HT-29 (cell line): ENCODE measurements at places on chromosomes 1 and 21. TPM values are rescaled to one million over a fixed set of nuclear protein-coding genes. Genes with fewer than 3 reads are reported as not detected.

- no peak for DNase-seq
Observed at GRCh38 chr1:230831771-230832170, 36.5 kb downstream of the C1orf198 start.

- no peak for DNase-seq
Observed at GRCh38 chr21:31442339-31442738, 98.3 kb upstream of the TIAM1 start.

DNA sequence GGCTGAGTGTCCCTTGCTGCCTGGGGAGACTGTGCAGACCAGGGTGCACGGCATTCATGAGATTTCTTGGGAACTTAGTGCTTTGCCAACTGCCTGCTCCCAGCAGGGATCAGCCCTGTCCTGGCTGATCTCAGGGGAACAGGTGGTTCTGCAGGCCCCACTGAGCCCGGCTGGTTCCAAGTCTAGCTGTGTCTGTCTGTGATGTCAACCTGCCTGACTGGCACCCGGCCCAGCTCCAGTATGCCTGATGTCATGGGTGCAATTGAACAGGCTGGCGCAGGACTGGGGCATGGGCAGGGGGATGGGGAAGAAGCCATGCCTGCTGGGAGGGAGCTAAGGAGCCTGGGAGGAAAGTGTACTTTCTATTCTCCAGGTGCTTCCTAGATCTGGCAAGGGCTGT lies 227.1 kb downstream of the GRIK3 start:
- DNase-seq, result no peak

- DNase-seq, result no peak
Observed at GRCh38 chr1:179034720-179035119, 9.0 kb downstream of the FAM20B start.

- no peak for DNase-seq
Observed at GRCh38 chr21:15018382-15018781, 46.4 kb downstream of the NRIP1 start.

DNA sequence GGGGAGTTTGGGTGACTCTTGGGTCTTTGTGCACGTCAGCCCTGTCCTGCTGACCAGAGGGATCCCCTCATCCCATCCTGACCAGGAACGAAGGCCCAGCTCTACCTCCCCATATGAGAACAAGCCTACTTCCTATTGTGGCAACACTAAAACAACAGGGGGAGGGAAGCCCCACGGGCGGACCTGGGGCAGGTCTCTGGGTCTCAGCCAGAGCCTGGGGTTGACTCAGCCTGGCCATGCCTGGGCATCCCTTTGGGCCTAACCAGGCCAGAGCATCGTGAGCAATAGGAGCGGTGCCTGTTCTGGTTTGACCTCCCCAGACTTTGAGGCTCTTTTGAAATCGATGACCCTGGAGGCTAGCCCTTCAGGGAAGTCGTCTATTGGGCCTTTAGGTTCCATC lies 16.8 kb downstream of the RPS6KA1 start:
- DNase-seq, result no peak

- no peak for DNase-seq
Observed at GRCh38 chr1:21625390-21626190, 43.6 kb downstream of the RAP1GAP start.

GRCh38 chr1:70819785-70820184 lies 227.8 kb downstream of the PTGER3 start:
- no peak for DNase-seq

DNA sequence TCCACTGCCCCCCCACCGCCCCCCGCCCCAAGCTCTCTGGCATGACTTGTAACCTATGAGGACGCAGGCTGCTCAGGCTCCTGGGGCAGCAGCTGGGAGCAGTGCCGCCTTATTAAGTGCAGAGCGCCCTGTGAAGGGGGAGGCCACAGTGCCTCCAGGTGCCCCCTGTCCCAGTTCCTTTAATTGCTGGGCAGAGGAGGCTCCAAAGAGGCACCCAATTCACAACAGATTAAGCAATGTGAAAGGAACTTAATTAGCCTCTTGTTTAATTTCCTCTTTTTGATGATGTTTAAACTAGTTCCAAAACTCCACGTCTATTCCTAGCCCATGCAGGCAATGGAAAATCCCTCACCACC lies 3.0 kb downstream of the RXFP4 start:
- DNase-seq, result no peak

GRCh38 chr1:70762386-70762785 lies 285.2 kb downstream of the PTGER3 start:
- no peak for DNase-seq

Gene HSD11B1
- not detected in 2 replicates for total RNA-seq
